ENCODE measurements at places on chromosomes 16 and 17.
A peak's percentile ranks its signal among the peaks of the same experiment; 100 is the strongest.

GRCh38 chr17:8806253-8806925, 7.2 kb upstream of the MFSD6L start:
- no peak for DNase-seq

DNA sequence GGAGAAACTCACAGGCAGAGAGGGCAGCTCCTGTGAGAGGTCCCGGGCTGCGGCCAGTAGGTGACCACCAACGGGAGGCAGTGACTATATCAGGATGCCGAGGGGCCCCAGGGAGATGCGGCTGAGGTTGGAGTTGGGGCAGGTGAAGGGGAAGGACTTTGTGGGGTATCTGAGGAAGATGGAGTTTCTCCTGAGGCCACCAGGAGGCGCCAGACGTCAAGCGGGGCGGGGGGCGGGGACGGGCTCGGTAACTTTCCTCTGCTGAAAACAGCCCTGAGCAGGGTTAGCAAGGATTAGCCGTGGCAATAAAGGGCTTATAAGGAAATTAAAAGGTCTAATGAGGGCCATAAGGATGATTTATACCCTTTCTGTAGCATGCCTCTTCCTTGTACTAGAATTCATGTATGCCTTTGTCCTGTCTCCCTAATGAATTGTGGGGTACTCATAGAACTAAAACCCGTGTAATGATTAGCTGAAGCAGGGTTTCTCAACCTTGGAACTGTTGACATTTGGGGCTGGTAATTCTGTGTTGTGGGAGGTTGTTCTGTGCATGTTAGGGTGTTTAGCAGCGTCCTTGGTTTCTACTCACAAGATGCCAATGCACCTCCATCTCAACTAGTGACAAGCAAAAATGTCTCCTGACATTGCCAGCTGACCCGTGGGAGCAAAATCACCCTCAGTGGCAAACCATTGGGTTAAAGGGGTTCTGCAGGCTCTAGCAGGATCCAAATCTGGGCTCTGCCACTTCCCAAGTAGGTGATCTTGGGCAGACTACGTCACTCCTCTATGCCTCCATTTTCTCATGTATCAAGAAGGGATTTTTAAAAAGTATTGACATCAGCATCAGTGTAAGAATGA, 74.8 kb upstream of the GRIN2A start:
- DNase-seq, result peak; percentile 37

DNA sequence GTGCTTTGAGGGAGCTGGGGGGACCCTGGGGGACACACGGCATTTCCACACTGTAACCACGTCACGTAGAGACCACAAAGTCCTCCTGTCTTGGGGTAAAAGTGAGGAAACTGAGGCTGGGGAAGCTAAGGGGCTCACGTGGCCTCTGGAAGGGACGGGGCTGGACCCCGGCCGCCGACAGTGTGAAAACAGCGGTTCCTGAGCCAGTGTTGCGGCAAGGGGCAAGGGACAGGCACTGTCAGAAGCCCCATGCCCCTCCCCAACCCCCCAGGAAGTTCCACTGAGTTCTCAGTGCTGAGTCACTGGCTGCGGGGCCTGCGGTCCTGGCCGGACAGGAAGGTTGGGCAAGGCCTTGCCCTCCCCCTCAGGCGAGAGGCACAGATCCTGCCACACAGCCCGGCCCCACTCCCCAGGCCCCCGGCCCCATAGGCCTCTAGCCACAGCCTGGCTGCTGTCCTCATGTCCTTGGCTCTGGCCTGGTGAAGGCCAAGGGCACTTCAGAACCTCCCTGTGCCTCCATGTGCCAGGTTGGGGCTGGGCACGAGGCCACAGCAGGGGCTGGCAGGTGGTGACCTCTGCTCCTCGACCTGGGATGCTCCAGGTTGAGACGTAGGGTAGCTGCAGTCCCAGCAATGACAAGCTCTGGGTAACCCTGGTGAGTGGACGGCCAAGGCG, 5.0 kb upstream of the CCDC57 start:
- DNase-seq, result peak; percentile 67

- DNase-seq, result no peak
Measured at GRCh38 chr17:40068129-40068581, 5.4 kb downstream of the THRA start.

GRCh38 chr17:80025140-80025539, 10.5 kb downstream of the TBC1D16 start:
- no peak for DNase-seq

- no peak for DNase-seq
Measured at GRCh38 chr17:58375256-58375655, 23.3 kb upstream of the SUPT4H1 start.

DNA sequence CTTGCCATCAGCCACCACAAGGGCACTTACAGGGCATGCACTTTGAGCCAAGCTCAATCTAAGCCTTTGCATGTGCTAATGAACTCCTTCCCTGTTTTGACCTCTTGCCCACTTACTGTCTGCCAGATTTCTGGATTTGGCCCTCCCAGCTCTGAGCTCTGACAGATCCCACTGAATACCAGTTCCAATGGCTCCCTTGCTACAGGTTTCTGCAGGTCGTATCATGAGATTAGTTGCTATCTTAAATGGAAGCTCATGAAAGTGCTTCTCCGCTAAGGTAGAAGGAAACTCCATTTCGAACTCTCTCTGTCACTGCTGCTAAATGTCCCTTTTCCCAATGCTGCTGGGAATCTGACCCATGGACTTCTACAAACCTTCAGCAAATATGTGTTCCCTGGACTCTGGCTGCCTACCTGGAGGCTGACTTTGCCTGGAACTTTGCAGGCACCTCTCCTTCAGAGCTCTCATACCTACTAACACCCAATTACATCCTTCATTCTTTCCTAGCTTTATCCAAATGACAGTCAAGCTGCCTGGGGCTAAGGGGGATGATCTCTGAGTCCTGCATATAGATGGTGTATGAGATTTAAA, 23.5 kb upstream of the TOB1 start:
- DNase-seq, result no peak

- DNase-seq, result no peak
Measured at GRCh38 chr16:4682084-4682591, 11.2 kb upstream of the NUDT16L1 start.

GRCh38 chr16:27721531-27722181, 171.7 kb downstream of the KATNIP start:
- no peak for DNase-seq

GRCh38 chr16:21283521-21284289, 5.6 kb upstream of the CRYM start:
- no peak for DNase-seq

DNA sequence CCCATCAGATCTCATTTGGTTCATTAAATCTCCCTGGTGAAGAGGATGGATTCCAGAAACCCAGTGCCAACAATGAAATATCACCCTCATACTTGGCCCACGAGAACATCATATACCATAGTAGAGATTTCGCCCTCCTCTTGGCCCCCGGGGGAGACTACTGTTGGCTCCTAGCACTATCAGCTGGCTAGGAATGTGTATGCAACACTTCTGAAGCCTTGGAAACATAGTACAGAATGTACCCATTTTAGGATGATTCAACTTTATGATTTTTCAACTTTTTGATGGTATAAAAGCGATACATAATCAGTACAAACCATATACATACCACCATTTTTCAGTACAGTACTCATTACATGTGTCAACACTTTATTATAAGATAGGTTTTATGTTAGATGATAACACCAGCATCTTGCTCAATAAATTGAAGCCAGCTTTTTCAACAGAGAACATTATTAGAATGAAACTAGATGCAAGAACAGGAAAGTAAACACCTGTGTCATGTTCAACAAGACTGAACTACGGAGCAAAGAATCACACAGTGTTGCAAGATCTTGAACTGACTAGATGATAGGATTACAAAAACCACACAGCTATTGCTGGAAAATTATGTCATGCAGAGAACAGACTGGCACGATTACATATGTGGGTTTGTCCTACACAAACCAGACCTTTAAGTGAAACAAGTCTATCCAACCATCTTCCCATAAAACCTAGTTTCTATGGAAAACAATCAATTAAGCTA, 17.2 kb downstream of the RSL1D1 start:
- no peak for DNase-seq

DNA sequence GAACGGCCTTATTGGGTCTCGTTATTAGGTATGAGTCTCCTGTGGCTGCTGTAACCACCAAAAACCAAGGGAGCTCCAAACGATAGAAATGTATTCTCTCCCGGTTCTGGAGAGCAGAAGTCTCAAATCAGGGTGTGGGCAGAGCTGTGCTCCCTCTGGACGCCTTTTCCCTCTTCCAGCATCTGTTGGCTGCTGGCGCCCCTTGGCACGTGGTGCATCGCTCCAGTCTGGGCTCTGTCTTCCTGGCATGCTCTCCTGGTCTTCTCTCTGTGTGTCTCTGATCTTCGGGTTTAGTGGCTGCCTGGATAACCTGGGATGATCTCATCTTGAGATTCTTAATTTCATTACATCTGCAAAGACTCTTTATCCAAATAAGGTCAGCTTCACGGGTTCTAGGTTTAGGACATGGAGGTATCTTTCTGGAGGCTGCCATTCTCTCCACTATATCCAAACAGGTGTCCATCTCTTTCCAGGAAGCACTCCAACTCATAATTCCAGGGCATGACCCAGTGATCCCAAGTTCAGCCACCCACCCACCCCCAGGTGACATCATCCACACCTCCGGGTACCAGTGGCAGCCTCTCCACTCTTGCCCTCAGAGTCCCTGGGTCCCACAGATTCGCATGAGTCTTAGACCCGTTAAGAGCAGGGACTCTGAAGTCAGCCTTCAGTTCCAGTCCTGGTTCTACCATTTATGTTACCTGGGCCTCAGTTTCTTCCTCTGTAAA, 145.5 kb upstream of the FOXF1 start:
- DNase-seq, result no peak

- DNase-seq, result no peak
Measured at GRCh38 chr17:69067274-69068047, 6.7 kb upstream of the ABCA9 start.

DNA sequence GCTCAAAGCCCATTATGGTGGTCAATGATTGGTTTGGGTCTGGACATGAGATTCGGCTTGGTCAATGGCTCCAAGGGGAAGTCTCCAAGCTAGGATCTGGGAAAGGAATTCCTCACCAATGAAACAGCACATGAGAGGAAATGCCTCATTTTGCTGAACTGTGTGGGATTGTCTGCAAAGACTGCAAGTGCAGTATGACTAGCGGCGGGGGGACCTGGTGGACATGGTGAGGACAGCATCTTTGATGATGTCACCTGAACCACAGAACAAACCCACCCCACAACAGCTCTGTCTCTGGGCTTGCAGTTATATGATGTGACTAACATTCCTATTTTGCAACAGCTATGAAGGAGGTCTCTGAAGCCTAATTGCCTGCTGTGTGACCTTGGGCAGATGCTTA, 50.6 kb upstream of the NKD1 start:
- peak; percentile 19 for DNase-seq

DNA sequence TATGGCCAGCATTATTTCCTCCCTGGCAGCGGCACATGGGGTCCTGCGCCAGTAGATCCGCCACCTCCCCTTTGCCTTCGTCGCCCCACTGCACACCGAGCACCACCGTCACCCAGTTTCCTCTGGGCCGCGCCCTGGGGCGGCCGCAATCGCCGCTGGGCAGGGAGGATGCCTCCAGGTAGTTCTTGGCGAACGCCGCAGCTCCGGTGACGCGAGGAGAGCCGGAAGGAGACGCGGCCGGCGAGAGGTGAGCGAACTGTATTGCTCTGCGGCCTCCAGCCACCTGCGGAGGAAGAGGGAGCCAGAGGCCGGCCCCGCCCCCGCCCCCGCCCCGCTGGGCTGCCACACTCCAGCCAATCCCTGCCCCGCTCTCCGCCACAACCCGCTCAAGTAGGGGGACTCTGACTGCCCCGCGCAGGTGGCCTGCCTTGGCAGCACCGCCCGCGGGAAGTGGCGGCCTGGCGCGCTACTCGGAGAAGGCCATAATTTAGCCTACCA, 11.8 kb upstream of the SLFN13 start:
- DNase-seq, result no peak

DNA sequence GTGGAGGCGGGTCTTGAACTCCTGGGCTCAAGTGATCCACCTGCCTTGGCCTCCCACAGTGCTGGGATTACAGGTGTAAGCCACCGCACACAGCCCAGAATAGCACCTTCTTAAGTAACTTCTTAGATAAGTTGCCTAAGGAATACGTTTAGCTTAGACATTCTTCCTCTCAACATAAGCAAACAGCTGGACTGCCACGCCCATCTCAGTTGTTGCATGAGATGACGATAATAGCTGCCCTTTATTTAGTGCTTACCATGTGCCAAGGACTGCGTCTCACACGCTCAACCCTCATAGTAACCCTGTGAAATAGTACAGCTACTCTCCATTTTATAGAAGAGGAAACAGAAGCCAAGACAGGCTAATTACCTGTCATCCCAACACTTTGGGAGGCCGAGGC, 11.8 kb downstream of the HASPIN start:
- no peak for DNase-seq

DNA sequence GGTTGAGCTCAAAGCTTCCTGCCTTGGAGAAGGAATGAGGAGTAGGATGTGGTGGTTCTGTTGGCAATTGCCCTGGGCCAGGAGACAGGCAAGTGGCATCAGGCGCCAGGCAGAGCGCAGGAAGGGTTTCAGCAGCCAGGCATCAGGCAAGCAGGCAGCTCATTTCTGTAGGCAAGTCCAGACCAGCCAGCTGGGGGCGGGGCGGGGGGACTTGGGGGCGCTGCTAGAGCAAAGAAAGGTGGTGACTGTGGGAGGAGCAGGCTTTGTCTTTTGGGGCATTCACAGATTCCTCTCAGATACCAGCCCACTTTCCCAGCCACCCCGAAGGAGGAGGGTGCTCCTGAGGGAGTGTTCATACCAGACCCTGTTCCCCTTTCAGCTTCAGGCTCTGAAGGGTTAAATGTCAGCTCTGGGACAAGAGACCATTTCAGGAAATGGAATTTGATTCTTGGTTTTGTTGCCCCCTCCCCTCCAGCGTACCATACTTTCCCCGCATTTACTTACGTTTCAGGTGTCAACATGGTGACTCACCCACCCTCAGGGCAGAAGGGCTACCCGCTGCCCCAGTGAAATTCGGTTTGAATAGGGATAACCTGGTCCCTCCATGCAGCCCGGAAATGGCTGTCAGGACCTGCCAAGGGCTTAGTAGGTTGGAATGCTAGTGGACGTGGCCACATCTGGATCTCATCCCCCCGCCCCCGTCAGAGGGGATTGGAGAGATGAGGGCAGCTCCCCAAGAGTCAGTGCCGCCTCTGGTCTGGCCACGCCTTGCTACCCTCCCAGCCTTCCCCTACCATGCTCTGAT, 13.2 kb downstream of the NGFR start:
- DNase-seq, result peak; percentile 79

DNA sequence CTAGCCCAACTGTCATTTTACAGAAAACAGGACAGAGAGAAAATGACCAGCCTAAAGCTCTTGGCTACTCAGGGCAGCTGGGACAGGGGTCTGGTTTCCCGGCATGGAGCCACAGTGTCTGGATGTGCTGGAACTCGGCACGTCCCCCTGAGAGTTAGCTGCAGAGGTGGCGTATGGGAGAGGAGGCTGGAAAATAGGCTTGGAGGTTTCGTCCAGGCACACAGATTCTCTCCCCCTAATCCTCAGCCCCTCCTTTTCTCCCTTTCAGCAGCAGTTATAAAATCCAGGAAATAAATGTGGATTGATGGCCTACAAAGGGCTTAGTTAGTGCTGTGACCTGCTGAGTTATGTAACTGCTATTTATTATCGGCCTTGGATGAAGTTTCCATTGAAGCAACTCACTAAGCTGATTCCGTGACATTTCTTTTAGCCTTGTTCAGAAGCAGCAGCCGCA, 89.5 kb upstream of the TOB1 start:
- no peak for DNase-seq

- peak; percentile 24 for DNase-seq
Measured at GRCh38 chr17:80364091-80364691, 50.8 kb upstream of the ENDOV start.
